Activated naive CD8-positive, alpha-beta T cell treated with anti-CD3 and anti-CD28 coated beads, Interleukin-2, amount 50 U/mL, for 24 hours (primary cell): ENCODE measurements at places on chromosomes 2 and 18.

DNA sequence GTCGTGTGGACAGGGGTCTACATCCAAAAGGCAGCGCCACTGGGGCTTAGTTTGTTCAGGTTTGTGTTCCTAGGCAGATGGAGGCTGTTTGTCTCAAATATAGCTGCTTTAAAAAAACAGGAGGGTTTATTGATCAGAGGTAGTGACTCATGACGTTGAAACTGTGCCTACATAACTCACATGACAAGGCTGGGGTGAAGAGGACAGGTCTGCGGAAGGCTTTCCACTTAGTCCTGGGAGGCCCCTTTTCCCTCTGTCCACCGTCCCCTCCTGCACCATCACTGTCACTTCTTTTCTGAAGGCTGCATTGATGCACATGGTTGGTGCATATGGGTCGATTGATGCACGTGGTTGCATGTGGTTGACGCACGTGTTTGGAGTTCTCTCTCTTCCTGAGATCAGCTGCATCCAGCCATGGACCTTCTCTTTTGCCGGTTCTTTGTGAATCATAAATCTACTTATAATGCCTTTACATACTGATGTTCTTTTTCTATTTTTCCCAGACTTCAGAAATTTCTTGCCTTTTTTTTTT is 10.9 kb downstream of the SH3RF3 start:
- no peaks in the 10 kb centered on the region for H3K36me3 ChIP-seq
- no peak overlapping the region for H3K27ac ChIP-seq
- H3K4me1 ChIP-seq: peaks cover 41% of the 10 kb centered on the region
- no peak overlapping the region for H3K4me3 ChIP-seq

DNA sequence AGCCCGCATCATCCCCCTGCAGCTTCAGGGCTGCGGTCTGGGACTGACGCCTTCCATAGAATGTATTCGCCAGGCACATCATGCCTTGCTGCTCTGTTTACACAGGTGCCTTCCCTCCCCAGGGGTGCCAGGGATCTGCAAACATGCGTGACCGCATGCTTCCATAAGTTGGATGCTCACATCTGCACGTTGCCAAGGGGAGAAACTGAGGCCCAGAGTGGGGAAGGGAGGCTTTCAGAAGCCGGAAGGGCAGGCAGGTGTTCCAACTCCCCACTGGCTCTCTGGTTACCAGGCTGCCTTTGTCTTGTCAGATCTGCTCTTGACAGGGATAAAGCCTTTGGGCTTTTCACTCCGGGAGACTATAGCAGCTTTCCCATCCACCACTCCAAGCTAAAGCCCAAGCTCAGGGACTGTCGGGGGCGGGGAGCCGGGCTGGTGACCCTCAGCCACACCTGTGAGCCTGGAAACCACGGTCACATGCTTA is 125.8 kb upstream of the TNP1 start:
- DNase-seq: no peak
- H3K36me3 ChIP-seq: no peaks in the 10 kb centered on the region
- no peaks in the 10 kb centered on the region for H3K4me1 ChIP-seq
- H3K27ac ChIP-seq: no peak overlapping the region

- no peak overlapping the region for H3K4me3 ChIP-seq
- H3K36me3 ChIP-seq: no peaks in the 10 kb centered on the region
- no peak overlapping the region for H3K27ac ChIP-seq
- no peaks in the 10 kb centered on the region for H3K4me1 ChIP-seq
- DNase-seq: no peak
- H3K27me3 ChIP-seq: peaks cover 2% of the 10 kb centered on the region
Observed at GRCh38 chr2:221350616-221351015, 221.5 kb downstream of the EPHA4 start.

GRCh38 chr2:162073888-162074631 is at the start of gene DPP4:
DPP4 (minus strand) TSS chr2:162074215; CDS start chr2:162073981, 234 bp downstream.
- peak within 1 kb of the TSS; percentile 93 for H3K4me3 ChIP-seq
- H3K27ac ChIP-seq: peak within 1 kb of the TSS; percentile 83
- H3K36me3 ChIP-seq: peaks cover 15% of the 10 kb centered on the region
- DNase-seq: peak; percentile 60
- peaks cover 50% of the 10 kb centered on the region for H3K4me1 ChIP-seq

- H3K27ac ChIP-seq: no peak overlapping the region
- peaks cover 34% of the 10 kb centered on the region for H3K4me1 ChIP-seq
- peak; percentile 73 for DNase-seq
- H3K27me3 ChIP-seq: peaks cover 77% of the 10 kb centered on the region
- no peak overlapping the region for H3K4me3 ChIP-seq
Observed at GRCh38 chr2:176126929-176127773, 2.4 kb upstream of the HOXD8 start.

DNA sequence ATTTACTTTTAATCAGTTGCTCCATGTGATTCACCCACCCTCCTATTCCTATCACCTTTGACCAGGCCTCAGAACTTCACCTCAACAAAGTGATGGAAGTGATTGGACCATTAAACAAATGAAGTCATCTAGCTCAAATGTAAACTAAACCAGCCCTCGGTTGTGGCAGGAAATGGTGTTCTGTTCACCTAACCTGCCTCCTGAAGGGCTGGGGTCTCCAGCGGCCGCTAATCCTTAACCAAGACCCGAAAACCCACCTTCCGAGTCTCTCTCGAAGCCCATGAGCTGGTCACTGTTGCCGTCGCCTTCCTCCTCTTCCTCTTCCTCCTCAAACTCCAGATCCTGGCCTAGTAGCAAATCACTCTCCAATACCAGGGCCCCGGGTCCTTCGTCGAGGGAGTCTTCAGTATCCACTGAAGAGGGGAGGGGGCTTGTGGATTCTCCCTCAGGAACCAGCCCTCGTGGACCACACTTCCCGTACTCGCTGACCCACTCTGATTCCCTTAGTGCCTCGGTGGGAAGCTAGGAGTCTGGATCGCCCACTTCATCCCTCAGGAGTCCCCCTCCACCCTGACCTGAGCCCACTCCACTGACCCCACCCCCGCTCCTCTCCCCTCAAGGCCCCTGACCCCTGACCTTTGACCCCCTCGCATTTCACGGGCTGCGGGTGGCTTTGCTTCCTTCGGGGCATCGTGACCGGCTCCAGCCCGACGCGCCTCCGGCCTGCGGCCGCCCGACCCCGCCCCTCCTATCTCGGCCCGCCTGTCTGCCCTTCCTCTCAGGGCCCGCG is 503 bp downstream of the ZNF513 start:
- peaks cover 60% of the 10 kb centered on the region for H3K36me3 ChIP-seq
- DNase-seq: peak; percentile 50
- peaks cover 45% of the 10 kb centered on the region for H3K4me1 ChIP-seq
- peak overlapping the region; percentile 86 for H3K4me3 ChIP-seq

GRCh38 chr18:45871431-45872084 is 46.1 kb downstream of the SIGLEC15 start:
- H3K36me3 ChIP-seq: peaks cover 78% of the 10 kb centered on the region
- DNase-seq: no peak
- no peaks in the 10 kb centered on the region for H3K27me3 ChIP-seq

DNA sequence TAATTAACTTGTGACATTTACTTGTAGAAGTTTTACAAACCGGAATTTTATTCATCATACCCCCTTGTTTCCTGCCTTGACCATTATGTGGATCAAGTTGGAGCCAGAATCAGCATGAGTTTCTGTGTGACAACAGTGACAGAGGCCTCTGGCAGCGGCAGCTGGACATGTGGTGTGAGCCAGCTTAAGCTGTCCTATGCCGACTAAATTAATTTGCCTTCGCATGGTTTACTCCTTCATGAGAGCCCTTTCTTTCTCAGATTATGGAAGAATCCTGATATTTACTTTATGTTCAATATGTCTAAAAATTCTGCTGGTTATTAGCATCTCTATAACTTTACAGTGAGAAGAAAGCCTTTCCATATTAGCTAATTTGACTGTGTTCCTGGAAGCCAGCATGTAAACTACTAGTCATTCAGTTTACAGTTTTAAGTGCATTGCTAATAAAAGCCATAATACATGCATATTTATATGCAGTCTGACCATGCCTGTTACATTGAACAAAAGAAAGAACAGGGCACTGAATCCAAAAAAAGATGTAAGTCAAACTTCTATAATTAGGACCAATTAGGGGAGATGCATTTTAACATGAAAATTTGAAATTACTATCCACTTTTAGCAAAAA is 495.8 kb upstream of the ACVR2A start:
- no peaks in the 10 kb centered on the region for H3K36me3 ChIP-seq
- no peaks in the 10 kb centered on the region for H3K27me3 ChIP-seq
- no peak for DNase-seq

GRCh38 chr2:143640826-143641225 is 511.6 kb downstream of the ARHGAP15 start:
- peaks cover 36% of the 10 kb centered on the region for H3K36me3 ChIP-seq
- H3K27ac ChIP-seq: no peak overlapping the region
- no peaks in the 10 kb centered on the region for H3K4me1 ChIP-seq
- H3K27me3 ChIP-seq: no peaks in the 10 kb centered on the region
- DNase-seq: no peak
- H3K4me3 ChIP-seq: no peak overlapping the region

GRCh38 chr2:242085941-242086621 is 216.6 kb downstream of the RTP5 start:
- no peaks in the 10 kb centered on the region for H3K36me3 ChIP-seq
- peak overlapping the region; percentile 18 for H3K27ac ChIP-seq
- peaks cover 32% of the 10 kb centered on the region for H3K4me1 ChIP-seq
- H3K4me3 ChIP-seq: peak overlapping the region; percentile 69
